ENCODE measurements at places on chromosomes 6 and 20.
A peak's percentile ranks its signal among the peaks of the same experiment; 100 is the strongest.

- DNase-seq, result no peak
Observed at GRCh38 chr6:42374018-42374669, 77.6 kb downstream of the TRERF1 start.

DNA sequence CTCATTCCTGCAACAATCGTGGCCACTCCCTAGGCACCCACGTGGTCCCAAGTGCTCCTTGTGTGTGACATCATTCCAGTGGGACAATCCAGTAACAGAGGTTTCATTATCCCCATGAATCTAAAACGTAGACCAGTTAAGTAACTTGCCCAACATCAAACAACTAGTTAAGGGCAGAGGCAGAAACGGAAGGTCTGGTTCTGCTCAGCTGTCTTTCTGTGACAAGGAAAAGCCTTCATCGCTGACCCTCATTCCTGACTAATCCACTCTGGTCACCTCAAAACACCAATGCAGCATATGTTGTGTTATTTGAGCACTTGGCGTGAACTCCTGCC is 261.4 kb upstream of the JARID2 start:
- peak; percentile 22 for DNase-seq

DNA sequence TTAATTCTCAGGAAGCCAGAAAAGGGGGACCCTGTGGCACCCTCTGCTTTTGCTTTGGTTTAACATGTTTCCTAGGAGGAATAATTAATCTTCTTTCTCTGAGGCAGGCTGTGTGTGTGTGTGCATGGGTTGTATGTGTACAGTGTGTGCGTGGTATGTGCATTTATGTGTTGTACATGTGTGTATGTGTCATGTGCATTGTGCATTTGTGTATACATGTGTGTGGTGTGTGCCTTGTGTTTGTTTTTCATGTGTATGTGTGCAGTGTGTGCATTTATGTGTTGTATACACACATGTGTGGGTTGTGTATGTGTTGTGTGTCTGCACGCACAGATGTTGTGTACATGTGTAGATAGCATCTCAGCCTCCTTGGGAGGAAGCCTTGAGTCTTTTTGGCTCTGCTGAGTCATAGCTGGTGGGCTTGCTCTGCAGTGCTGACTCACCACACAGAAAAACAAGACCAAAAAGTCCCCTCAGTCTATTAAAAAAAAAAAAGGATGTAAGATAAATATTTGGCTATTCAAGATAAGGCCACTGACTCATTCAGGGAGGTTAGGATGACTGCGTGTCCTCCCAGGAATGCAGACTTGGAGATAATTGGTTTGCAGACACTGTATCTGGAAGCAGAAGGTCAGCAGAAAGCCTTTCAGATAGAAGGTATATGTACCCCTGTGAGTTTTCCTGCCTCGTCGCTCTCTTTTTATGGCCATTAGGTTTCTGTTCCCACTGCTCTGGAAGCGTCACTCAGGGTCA is 58.6 kb downstream of the SYNJ2 start:
- DNase-seq, result peak; percentile 71

- no peak for DNase-seq
Observed at GRCh38 chr20:24676978-24677370, 207.5 kb downstream of the SYNDIG1 start.

GRCh38 chr6:20808924-20809323 is 274.7 kb downstream of the CDKAL1 start:
- DNase-seq, result peak; percentile 30

DNA sequence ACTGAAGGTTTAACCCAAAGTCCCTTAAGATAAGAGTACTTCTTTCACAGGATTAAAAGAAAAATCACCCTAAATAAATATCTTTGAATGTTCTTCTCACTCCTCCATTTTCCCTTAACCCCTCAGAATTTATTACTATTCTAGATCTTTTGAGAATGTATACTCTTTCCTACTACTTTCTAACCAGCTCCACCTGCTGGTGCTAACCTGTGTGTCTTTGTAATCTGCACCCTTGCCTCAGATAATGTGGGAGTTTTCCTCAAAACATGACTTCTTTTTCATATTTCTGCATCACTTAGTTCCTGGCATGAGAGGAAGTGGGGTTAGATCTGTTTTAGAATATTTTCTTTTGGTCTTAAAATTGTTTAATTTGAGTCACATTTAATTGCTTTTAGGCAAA is 394.2 kb downstream of the BMP2 start:
- DNase-seq, result no peak

GRCh38 chr6:169445661-169446581 is 192.3 kb upstream of the THBS2 start:
- no peak for DNase-seq

- DNase-seq, result no peak
Observed at GRCh38 chr20:38787870-38788269, 17.6 kb upstream of the PPP1R16B start.

DNA sequence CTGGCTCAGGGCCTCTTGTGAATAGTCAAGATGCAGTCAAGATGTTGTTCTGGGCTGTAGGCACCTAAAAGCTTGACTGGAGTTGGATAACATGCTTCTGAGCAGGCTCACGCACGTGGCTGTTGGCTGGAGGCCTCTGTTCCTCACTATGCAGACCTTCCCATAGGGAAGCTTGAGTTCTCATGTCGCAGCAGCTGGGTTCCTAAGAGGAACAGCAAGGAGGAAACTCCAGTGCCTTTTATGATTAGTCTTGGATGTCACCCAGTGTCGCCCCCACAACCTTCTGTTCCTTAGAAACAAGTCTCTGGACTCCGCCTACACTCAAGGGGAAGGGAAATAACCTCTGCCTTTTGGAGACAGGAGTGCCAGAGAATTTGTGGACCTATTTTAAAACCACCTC is 210.7 kb downstream of the BCAS1 start:
- DNase-seq, result no peak

GRCh38 chr20:48538856-48539255 is 288.9 kb downstream of the PREX1 start:
- DNase-seq, result no peak

All from fibroblast of gingiva (primary cell).